ENCODE measurements at places on chromosomes 11 and 22. TPM values are rescaled to one million over a fixed set of nuclear protein-coding genes. Genes with fewer than 3 reads are reported as not detected.

The ZBTB3 gene
- total RNA-seq = 9.3 TPM

The SYCE3 gene
- not detected for total RNA-seq

The FOLR2 gene
- not detected for total RNA-seq

The PRRG4 gene
- total RNA-seq = 0.67 TPM

The FGF3 gene
- not detected for total RNA-seq

The SUSD2 gene
- total RNA-seq = 0.42 TPM

Data from activated CD8-positive, alpha-beta memory T cell treated with anti-CD3 and anti-CD28 coated beads for 36 hours (primary cell).